Fibroblast of pulmonary artery (primary cell): ENCODE measurements at places on chromosomes 3 and 15.

DNA sequence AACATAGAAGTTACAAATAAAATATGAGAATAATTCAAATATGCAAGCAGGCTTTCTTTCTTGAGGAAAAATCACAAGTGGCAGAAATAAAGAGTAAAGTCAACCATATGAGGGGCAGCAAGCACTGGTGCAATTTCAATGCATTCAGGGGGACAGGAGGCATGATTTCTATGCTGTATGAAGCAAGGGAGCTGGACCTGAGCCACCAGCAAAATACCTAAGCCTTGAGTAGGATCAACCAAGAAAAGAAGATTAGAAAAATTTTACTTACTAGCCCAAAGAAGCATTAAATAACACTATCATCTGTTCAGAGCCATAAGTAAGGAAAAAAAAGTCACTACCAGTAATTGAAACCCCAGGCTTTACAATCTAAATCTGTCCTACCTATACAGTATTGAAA lies 6.3 kb downstream of the ADGRG7 start:
- peak; percentile 57 for DNase-seq

DNA sequence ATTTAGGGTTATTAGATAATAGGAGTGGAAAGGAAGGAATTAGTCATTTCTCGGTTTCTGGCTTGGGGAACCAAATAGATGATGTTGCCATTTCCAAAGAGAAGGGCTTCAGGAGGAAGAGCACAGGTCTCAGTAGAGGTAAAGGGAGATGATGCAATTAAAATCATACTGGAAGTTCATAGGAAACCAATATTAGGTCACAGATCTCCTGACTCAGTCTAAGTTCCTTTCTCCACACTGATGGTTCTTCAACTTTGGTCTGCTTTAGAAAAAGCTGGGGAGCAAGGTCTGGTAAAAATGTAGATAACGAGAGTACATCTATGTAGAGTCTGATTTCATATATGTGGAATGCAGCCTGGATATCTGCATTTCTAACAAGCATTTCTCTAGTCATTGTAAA lies 130.9 kb downstream of the POLQ start:
- DNase-seq = no peak

DNA sequence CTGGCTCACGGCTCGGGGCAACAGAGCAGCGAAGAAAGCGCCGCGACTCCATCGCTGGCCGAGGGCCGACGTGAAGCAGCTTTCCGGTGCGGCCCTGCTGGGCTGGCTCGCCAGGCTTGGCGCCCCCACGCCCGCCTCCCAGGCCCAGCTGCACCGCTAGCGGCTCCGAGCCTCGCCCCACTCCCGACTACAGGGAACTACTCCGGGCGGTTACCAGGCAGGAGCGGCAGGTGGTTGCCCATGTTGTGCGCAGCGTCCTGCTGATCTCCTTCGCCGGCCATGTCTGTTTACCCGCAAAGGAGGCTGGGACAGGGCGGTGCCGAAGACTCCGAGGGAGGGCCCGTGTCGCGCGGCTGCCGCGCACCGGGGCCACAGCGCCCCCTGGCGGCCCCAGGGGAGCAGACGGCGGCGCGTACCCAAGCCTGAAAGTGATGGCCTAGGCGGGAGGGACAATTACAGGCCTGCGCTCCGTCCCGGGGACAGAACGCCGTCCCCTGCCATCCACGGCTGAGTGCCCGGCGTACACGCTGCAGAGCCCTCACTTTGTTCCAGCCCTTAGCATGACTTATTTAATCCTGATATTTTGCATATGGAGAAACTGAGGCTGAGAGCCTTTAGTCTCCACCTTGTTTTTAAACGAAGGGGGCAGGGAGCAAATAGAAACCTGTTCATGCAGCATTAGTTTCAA lies at the start of gene CRBN:
Gene CRBN (minus strand): TSS at position 285 of the 688 bp plus-strand sequence. CDS start 4 bp downstream, at position 281.
- DNase-seq = peak; percentile 84

DNA sequence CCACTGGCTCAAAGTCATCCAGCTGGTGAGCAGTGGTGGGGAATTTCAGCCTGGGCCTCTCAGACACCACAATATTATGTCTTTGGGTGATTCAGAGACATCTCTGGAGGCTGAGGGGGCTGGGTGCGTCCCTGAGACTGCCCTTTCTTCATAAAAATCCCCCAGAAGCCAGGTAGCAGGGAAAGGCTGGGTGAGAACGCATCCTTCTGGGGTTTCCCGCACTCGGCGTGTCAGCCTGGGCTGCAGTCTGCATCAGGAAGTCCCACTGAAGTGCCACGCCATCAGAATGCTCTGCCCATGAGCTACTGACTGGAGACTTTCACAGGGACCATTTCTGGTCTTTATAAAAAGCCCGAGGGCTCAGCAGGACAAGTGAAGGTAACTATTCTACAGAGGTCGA lies 148.8 kb upstream of the SLC6A11 start:
- DNase-seq = no peak

- DNase-seq = peak; percentile 99
Measured at GRCh38 chr15:85618956-85619491, 175.7 kb downstream of the KLHL25 start.

- DNase-seq = no peak
Measured at GRCh38 chr3:154977666-154978065, 102.5 kb upstream of the MME start.

- DNase-seq = no peak
Measured at GRCh38 chr3:70919661-70920060, 607.2 kb upstream of the MDFIC2 start.

- DNase-seq = no peak
Measured at GRCh38 chr15:71117714-71118305, 2.5 kb downstream of the THSD4 start.

DNA sequence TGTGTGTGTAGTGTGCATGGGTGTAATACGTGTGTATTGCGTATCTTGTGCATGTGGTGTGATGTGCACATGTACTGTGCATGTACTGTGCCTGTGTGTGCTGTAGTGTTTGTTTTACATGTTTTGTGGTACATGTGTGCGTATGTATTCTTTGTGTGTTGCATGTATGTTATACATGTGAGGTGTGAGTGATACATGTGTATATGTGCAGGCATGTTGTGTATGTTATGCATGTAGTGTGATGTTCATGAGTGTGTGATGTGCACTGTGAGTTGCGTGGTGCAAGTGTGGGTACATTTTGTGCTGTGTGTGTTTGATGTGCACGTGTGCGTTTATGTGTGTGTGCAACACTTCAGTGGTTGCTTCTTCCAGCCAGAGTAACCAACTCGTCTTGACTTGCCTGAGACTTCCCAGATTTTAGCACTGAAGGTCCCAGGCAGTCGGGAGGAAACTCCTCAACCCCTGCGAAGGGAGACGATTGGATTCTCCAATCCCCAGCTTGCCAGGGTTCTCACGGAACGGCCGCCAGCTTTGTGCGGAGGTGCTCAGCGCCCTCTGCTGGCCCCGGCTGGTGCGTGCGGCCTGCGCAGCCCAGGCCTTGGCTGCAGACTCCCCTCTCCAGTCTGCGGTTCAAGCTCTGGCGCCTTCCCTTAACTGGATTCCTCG lies 3.6 kb downstream of the GALNT15 start:
- peak; percentile 89 for DNase-seq

- no peak for DNase-seq
Measured at GRCh38 chr15:44038755-44039191, 156.3 kb downstream of the FRMD5 start.

DNA sequence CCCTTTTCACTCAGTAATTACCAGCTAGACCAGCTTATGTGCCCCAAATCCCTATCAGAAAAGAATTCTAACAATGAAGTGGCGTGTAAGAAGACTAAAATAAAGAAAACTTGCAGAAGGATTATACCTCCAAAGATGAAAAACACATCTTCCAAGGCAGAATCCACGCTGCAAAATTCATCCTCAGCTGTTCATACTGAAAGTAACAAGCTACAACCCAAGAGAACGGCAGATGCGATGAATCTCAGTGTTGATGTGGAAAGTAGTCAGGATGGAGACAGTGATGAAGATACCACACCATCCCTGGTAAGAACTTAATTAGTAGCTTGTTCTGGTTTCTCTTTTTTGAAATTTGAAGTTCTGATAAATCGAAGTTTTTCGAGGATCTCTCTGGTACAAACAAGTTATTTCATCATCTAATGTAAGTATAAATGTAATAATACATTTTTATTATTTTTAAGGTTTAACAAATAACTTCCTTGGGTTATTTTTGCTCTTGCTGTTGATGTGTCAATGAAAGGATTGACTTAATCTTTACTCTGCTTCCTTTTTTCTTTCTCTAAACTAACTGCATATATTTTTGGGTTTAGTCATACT lies 1.4 kb downstream of the WDR76 start:
- peak; percentile 10 for DNase-seq

GRCh38 chr3:52280050-52280461 lies 1.6 kb upstream of the WDR82 start:
- peak; percentile 70 for DNase-seq

- peak; percentile 18 for DNase-seq
Measured at GRCh38 chr3:25033407-25034029, 394.5 kb upstream of the RARB start.

GRCh38 chr3:161343986-161344385 lies 27.3 kb downstream of the SPTSSB start:
- DNase-seq = no peak

- DNase-seq = peak; percentile 78
Measured at GRCh38 chr3:119660474-119661440, at the start of gene POPDC2. POPDC2 (minus strand) TSS chr3:119660589; CDS start chr3:119660423, 166 bp downstream.

- peak; percentile 96 for DNase-seq
Measured at GRCh38 chr3:57952208-57952631, 56.0 kb upstream of the FLNB start.

DNA sequence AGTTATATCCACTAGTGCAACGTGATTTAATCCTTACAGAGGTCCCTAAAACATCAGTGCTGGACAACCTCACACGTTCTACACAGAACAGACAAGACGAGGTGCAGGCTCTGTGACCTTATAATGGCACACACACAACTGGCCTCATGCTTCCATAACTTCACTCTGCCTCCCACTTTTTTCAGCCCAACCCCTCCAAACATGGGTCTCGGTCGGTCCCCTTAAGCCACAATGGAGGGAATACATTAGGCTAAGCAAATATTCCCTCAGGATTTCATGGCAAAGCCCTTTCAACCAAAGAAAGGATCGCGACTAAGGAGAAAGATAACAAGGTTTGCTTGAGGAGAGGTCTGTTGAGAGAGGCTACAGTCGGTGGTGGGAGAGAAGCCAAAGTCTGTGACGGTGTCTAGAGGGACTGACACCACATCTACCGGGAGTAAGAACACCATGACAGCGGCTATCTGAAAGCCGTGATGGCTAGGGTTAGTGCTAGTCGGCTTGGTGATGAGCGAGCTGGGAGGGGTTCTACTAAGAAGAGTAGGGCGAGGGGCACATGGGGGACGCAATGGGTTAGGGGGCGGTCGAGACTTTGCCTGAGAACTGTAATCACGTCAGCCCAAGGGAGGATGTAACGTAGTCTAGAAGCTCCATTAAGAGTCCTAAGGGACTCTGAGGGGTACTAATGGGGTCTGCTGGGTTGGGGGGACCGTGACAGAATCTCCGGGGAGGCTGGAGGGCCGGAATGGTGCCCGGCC lies 1.0 kb downstream of the MYO9A start:
- DNase-seq = peak; percentile 27

DNA sequence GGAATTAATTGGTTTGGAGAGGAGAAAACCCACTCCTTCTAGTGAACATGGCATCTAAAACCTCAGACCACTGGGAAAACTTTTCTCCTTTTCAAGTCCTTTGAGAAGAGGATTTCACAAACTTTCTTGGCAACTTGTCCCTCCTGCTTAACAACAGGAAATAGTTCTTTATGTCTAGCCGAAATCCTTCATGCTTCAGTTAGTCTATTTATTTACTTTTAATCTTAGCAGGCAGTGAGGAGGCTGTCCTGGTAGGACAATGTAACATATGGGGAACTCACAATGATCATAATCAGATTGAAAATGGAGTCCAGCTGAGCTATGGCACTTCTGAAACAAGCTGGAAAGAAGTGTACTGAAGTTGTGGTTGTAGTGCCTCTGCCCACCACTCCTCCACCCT lies 50.6 kb downstream of the KY start:
- peak; percentile 42 for DNase-seq

DNA sequence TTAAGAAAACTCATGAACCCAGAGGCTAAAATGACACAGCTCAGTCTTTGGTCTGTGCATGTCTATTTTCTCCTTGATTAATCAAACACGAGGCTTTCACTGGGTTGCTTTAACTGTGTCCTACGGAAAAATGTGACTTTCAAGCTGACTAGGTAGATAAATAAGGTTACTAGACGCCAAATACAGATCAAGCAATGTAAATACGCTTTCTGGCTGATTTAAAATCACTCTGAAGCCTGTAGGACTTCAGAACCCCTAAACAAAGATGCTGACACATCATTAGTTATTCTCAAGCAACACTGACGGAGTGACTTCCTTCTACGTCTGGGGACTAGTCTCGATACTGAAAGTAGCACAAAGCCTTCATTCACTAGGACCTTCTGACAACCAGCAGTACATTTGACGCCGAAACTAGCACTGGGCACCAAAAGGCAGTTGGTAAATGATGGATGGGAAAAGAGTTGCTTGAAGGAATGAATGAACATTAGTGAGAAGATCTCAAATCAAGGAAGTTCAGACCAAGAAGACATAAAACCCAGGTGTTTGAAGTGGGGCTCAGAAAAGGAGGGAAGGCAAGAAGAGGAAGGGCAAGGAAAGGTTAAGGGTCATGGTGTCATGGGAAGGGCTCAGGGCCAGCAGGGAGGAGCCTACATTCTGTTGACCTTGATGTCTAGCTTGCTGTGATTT lies 67.1 kb upstream of the CDV3 start:
- no peak for DNase-seq

- DNase-seq = peak; percentile 99
Measured at GRCh38 chr3:101940521-101941317, 91.4 kb downstream of the NFKBIZ start.

DNA sequence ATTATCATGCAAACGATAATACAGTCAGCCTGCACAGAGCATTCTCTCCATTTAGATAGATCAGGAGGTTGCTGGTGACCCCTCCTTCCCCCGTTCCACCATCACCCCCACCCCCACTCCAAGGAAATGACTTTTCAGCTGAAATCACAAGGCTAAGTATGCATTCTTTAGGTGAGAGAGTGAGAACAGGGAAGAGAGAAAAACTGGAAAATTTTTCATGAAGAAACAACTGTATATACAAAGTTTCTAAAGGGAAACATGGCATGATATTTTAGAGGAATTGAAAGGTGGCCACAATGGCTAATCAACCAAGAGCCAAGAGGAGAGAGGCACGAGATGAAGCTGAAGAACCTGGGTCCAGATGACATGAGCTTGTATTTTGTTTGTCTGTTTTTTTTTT lies 22.2 kb downstream of the BCL2A1 start:
- no peak for DNase-seq

- DNase-seq = no peak
Measured at GRCh38 chr15:41560572-41560874, 1.5 kb downstream of the TYRO3 start.

DNA sequence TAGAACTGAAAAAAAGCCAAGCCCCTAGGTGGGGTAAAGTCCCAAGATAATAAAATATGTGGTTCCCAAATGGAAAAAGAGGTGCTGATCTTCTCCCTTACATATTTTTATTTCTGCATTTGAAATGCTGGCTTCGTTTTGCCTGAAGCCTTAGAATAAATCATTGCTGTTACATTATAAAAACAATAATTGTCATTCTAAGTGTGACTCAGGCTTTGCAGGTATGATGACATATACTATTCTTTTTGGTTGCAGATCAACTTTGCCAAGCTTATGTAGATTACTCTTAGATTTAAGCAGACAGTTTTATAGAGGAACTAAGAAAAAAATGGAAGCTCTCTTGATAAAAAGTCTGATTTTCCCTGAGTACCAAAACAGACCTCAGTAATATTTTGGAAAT lies 7.5 kb downstream of the IDH3A start:
- DNase-seq = no peak
